ENCODE measurements at places on chromosomes 11 and 22. TPM values are rescaled to one million over a fixed set of nuclear protein-coding genes. Genes with fewer than 3 reads are reported as not detected.

The MS4A12 gene
- total RNA-seq, result not detected

The BTG4 gene
- not detected for total RNA-seq

The UPK2 gene
- 0.41 TPM for total RNA-seq

The DYNC2H1 gene
- 4.4 TPM for total RNA-seq

The GAB4 gene
- total RNA-seq, result 2.7 TPM

The MMP8 gene
- total RNA-seq, result not detected

The GAL3ST1 gene
- not detected for total RNA-seq

The HEPN1 gene
- total RNA-seq, result not detected

The IFITM10 gene
- total RNA-seq, result 8.1 TPM

The SAA2 gene
- not detected for total RNA-seq

The TENM4 gene
- 0.63 TPM for total RNA-seq

The CDC42EP1 gene
- total RNA-seq, result 0.27 TPM

The SHISAL1 gene
- total RNA-seq, result not detected

The HBB gene
- total RNA-seq, result 2.6 TPM

The RBMXL2 gene
- total RNA-seq, result not detected

The MS4A6A gene
- 27.2 TPM for total RNA-seq

The MAPK8IP1 gene
- 9.7 TPM for total RNA-seq

The P2RY2 gene
- total RNA-seq, result 0.90 TPM

The NTM gene
- total RNA-seq, result not detected

The CRACR2B gene
- total RNA-seq, result 3.4 TPM

The OR8A1 gene
- not detected for total RNA-seq

The OTOG gene
- total RNA-seq, result not detected

The PLA2G3 gene
- not detected for total RNA-seq

All from natural killer cell (primary cell).